ENCODE measurements at places on chromosomes 13 and 19. TPM values are rescaled to one million over a fixed set of nuclear protein-coding genes. Genes with fewer than 3 reads are reported as not detected.

DNA sequence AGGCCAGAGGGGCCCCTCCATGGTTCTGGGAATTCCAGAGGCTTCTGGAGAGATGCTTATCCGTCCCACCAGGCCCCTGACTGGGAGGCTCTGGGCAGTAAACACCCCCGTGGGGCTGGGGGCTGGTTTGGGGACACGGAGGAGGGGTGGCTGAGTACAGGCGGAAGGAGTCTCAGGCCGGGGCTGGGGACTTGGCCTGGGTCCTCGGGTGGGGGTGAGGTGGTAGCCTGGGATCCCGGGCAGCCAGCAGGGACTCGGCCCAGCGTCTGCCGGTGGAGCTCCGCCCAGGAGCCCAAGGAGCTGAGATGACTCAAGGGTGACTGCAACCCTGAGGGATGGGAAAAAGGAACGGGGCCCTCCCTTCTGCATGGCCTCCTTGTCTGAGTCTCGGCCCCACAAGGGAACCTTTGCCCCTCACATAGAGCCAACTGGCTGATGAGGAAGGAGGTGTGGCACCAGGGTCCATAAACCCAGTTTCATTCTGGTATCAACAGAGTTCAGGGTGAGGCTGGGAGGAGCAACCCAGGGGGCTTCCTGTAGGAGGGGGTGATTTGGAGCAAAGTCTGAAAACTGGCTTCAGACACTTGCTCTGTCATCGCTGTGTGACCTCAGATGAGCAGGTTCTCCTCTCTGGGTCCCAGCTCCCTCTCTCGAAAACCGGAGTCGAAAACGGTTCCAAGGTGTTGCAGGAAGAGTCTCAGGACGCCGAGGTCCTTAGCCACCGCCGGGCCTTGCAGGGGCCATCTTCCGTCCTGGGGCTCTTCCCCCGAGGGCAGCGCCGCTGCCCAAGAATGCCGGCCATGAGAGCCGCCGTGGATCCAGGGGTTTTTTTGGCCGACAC, 809 bp downstream of the MISP start:
- no peak overlapping the region for H3K4me3 ChIP-seq
- H3K4me1 ChIP-seq: no peaks in the 10 kb centered on the region
- no peaks in the 10 kb centered on the region for H3K36me3 ChIP-seq
- no peak for DNase-seq
- no peak overlapping the region for H3K27ac ChIP-seq

DNA sequence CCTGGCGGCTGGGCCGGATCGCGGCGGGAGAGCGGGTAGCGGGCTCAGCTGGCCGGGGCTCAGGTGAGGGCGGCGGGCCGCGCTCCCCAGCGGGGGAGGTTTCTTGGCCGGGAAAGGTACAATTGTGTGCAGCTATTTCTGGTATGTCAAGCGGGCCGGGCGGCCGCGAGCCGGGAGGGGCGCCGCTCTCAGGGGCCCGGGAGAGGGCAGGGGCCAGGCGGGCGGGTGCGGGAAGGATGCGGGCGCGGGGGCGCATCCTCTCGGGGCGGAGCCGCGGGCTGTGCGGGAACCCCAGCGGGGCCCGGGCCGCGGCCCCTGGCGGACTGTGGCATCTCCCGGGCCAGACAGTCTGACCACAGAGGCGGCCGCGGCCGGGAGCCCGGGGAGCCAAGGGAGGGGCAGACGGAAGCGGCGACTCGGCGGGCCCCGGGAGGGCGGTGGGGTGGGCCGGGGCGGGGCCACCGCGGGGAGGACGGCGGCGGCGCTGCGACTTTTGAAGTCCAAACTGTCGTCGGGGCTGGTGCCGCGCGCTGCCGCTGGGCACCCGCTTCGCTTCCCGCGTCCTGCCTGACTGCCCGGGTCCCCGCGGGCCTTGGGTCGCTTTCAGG, at the start of gene LMO7:
Gene LMO7 (plus strand): TSS at position 503 of the 608 bp plus-strand sequence. CDS start 328 bp downstream, outside the sequence.
- H3K4me1 ChIP-seq: peaks cover 13% of the 10 kb centered on the region
- no peaks in the 10 kb centered on the region for H3K36me3 ChIP-seq
- peak within 1 kb of the TSS; percentile 58 for H3K27ac ChIP-seq
- H3K4me3 ChIP-seq: peak within 1 kb of the TSS; percentile 83
- H3K27me3 ChIP-seq: peaks cover 5% of the 10 kb centered on the region
- peak; percentile 62 for DNase-seq

GRCh38 chr13:106819413-106820180, 251.7 kb upstream of the ARGLU1 start:
- no peaks in the 10 kb centered on the region for H3K27me3 ChIP-seq
- no peak overlapping the region for H3K27ac ChIP-seq
- no peaks in the 10 kb centered on the region for H3K36me3 ChIP-seq
- no peaks in the 10 kb centered on the region for H3K4me1 ChIP-seq
- DNase-seq: no peak

- H3K36me3 ChIP-seq: no peaks in the 10 kb centered on the region
- DNase-seq: no peak
- H3K4me1 ChIP-seq: no peaks in the 10 kb centered on the region
These were observed 35.7 kb upstream of the FAM216B start for GRCh38 chr13:42745655-42746054.

DNA sequence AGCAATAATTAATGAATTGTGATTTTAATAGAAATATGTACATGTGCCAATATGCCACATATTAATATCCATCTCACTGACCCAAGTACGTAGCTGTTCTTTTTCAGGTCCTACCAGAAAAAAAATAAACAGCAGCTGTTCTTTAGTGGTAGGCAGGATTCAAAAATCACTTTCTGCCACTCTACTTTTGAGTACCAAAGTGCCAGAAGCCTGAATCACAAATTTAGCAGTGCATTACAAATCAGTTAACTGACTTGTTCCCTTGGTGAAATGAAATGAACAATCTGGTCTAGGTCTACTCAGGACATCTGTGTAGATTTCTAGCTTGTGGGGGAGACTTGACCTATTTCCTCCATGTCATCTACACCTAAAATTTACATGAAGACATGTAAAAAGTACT, 775.5 kb upstream of the GPC6 start:
- DNase-seq: no peak
- H3K36me3 ChIP-seq: no peaks in the 10 kb centered on the region
- H3K4me3 ChIP-seq: no peak overlapping the region
- H3K27me3 ChIP-seq: no peaks in the 10 kb centered on the region
- no peaks in the 10 kb centered on the region for H3K4me1 ChIP-seq

DNA sequence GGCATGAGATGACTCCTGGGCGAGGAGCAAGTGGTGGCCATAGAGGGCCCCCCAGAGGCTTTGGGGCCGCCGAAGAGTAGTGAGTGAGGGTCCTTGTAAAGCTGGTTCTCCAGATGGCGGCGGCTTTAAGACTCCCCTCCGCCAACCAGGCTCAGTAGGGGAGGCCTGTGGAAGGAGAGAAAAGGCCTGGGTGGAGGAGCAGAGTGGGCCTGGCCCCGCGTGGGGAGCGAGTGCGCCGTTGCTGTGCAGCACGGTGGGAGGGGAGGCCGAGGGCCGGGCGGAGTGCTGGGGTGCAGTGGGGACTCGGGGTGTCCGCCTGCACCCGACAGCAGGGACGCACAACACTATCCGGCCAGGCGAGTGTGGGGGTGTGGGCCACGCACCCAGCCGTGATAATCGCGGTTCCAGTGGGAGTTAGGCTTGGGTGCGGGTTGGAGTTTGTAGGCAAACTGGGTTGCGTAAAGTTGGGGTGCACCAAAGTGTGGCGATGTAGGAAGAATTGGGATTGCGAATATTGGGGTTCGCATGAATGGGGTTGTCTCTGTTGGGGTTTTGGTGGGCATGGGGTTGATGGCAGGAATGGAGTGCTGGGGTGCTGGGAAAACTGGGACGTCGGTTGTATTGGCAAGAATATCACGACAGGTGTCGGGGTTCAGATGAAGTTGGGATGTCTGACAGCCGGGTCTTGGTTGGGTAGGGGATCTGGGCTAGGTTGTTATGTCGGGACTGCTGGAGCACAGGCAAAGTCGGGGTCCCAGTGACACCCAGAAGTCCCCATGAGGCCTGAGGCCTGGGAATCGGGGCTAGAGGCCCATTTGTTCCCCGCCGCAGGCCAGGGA, 687 bp upstream of the CIRBP start:
- H3K4me3 ChIP-seq: peak overlapping the region; percentile 73
- peak overlapping the region; percentile 93 for H3K27ac ChIP-seq
- DNase-seq: no peak
- H3K4me1 ChIP-seq: peaks cover 59% of the 10 kb centered on the region
- peaks cover 25% of the 10 kb centered on the region for H3K36me3 ChIP-seq

DNA sequence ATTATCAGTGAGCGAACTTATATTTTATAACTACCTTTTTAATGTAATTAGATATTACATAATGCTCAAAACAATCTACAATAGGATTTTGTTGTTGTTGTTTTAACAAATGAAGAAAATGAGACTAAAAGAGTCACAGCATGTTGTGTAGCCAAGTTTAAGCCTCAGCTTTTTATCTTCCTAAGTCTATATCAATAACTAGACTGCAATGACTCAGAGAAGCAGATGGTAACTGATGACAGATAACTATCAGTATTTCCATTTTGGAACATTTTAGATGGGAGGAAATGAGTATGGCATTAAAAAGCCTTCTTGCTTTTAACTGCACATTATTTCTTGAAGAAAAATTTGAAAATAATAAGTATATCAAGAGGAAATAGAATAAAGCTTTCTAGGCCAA, 825.2 kb downstream of the SLITRK1 start:
- no peaks in the 10 kb centered on the region for H3K36me3 ChIP-seq
- H3K4me1 ChIP-seq: no peaks in the 10 kb centered on the region
- H3K27me3 ChIP-seq: no peaks in the 10 kb centered on the region
- DNase-seq: no peak
- H3K4me3 ChIP-seq: no peak overlapping the region

DNA sequence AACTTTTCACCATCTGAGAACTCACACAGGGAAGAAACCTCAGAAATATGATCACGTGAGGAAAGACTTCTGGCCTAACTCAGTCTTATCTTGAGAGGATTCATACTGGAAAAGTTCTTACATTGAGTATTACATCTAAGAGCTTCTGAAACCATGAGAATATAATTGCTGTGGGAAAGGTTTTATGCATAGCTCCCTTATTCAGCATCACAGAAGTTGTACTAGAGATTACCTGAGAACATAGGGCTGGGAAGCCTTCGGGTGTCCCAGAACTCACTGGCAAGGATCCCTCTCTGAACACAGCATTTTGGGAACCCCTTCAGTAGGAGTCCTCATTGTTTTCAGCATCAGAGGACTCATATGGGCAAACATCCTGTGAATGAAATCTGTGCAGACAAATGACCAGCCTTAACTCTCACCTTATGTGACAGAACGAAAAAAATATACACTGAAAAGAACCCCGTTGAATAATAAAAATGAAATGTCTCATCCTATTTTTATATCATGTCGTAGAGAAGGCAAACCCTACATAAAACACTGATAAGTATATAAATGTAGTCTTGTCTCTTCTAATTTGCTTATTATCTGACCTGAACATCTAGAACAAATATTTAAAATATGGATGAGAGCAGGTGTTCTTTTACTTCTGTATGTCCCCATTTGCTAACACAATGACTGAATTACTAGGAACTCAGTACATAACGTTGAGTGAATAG, 14.2 kb downstream of the ZNF274 start:
- no peaks in the 10 kb centered on the region for H3K4me1 ChIP-seq
- H3K4me3 ChIP-seq: no peak overlapping the region
- peaks cover 77% of the 10 kb centered on the region for H3K36me3 ChIP-seq
- no peaks in the 10 kb centered on the region for H3K27me3 ChIP-seq

- H3K36me3 ChIP-seq: peaks cover 5% of the 10 kb centered on the region
- H3K27me3 ChIP-seq: peaks cover 8% of the 10 kb centered on the region
- no peak overlapping the region for H3K27ac ChIP-seq
- DNase-seq: no peak
- H3K4me1 ChIP-seq: no peaks in the 10 kb centered on the region
- H3K4me3 ChIP-seq: no peak overlapping the region
These were observed 41.8 kb downstream of the IGFL3 start for GRCh38 chr19:46082728-46083050.

GRCh38 chr19:43532571-43532961, 422 bp upstream of the ZNF575 start:
- H3K4me3 ChIP-seq: peak overlapping the region; percentile 87
- H3K27ac ChIP-seq: peak overlapping the region; percentile 81
- H3K27me3 ChIP-seq: peaks cover 7% of the 10 kb centered on the region
- H3K36me3 ChIP-seq: peaks cover 6% of the 10 kb centered on the region
- DNase-seq: no peak

PALM3 gene
- polyA plus RNA-seq: not detected

ADGRE1 gene
- 0.54 TPM for polyA plus RNA-seq

ZNF724 gene
- polyA plus RNA-seq: 2.4 TPM

APOC4 gene
- polyA plus RNA-seq: not detected

ATP4B gene
- not detected for polyA plus RNA-seq

ZNF578 gene
- polyA plus RNA-seq: 2.0 TPM

FUT6 gene
- not detected for polyA plus RNA-seq

Measured in immature natural killer cell (primary cell).